ENCODE measurements at places on chromosomes 7 and 10.

DNA sequence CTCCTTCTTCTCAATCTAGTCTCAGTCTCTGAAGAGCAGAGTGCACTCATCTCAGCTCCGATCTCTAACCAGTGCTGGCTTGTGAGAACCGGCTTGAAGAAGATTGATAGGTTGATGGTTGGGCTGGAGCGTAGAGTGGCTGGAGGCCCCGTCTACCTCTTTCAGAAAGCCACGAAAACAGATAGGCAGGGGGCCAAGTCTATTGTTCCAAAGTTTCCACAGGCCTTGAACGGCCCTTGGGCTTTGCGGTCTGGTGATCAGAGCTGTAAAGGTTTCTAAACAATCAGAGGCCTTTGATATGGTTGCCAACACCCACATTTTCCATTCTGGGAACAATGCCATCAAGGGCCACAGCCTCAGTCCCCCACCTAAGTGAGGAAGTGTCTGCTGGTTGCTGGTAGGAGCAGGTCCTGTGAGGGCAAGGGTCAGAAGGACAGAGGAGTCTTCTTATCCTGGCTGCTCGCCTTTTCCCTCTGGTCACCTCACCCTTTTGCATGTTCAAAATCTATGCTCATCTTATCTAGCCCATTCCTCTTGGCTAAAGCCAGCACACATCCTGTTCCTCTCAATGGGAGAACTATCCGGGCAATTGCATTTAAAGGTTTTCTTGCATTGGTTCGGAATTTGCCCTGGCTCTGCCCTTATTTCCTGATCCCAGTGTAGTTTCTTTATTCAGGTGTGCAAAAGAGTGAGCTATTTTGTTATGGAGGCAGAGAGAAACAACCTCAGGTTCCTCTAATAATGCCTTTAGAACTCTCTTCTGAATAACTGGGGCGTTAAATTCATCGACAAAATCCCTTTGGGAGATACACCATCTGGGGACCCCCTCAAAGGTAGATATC is 70.3 kb upstream of the KMT2E start:
- DNase-seq = peak; percentile 57

DNA sequence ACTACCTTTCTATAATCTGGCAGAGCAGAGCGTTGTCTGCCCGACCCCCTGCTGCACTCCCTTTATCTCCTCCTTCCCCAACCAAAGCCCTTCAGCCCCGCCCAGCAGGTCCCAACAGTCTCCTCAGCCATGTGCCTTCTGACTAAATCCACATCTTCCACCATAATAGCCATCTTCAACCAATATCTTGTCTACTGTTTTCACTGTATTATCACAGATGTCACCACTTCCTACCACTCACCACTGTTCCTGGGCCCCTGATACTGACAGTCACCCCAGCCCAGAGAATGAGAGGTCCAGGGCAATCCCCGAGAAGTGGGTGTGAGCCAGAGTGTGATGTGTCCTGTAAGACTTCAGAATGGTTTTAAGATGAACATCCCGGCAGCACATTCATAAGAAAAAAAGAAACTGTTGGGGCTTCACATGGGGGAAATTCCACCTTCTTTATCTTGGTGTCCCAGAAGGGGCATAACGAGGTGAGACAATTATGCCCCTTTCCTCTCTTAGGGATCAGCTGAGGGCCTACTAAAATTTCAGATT is 25.3 kb downstream of the CCDC6 start:
- DNase-seq = peak; percentile 25

GRCh38 chr7:100627238-100627549 is 14.2 kb downstream of the TFR2 start:
- no peak for DNase-seq

GRCh38 chr7:157499121-157499834 is 162.5 kb downstream of the DNAJB6 start:
- DNase-seq = peak; percentile 1

DNA sequence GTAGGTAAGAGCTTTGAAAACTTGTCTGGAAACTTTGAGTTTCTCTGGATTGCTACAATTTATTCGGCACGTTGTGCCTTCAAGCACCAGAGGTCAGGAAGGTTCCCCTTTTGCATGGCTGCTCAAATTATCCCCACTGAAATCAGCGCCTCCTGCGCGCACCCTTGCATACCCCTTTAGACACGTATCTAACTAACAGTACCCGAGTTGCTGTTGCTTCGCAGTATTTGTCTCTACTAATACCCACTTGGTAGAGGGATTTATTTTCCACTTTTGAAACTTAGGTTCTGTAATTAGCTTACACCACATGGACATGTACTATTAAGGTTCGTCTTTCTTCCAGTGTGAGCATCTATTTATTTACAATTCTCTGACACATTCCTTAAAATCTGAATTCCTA is 1.6 kb downstream of the MEOX2 start:
- DNase-seq = no peak

- no peak for DNase-seq
These were observed 456.1 kb downstream of the PHTF2 start for GRCh38 chr7:78254726-78255055.

- DNase-seq = no peak
These were observed 15.8 kb downstream of the ATP6V1F start for GRCh38 chr7:128878226-128879105.

DNA sequence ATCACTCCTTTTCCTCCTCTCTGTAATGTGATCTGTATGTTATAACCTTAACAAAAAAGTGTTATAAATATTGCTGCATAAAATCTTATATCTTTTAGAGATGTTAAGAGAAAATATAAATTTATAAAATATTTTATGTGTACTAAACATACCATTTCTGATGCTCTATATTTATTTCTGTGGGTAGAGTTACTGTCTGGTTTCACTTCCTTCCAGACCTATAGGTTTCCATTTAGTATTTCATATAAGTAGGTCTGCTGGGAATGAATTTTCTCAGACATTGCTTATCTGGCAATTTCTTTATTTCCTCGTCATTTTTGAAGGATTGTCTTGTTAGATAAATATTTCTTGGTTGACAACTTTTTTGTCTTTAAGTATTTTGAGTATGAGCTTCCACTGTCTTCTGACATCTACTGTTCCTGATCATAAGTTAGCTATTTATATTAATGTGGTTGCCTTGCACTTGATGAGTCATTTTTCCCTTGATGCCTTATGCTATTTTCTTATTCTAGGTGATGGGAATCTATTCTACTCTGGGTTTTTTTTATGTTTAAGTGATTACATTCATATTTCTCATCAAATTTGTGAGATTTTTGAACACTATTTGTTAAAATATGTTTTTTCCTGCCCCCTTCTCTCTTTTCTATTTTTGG is 11.2 kb upstream of the THSD7A start:
- no peak for DNase-seq

GRCh38 chr7:31466036-31466435 is 47.9 kb upstream of the ITPRID1 start:
- no peak for DNase-seq

DNA sequence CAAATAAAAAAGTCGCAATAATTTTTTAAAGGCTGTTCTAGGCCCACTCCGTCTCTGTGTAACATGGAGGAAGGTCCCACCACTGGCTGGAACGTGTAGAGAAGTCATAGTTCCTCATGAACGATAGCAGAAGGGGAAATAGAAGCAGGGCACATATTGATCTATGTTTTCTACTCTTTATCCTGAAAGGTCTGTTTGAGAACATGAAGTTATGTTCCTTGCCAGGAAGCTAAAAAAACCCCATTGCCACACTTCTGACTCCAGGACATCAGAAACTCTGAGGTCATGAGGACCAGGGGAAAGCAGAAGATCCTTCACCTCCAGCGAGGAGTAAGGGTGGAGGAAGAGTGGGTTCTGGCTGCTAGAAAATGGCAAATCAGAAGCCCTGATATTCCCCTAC is 10.8 kb downstream of the ANKRD22 start:
- no peak for DNase-seq

GRCh38 chr10:6648894-6649720 is 69.0 kb upstream of the PRKCQ start:
- no peak for DNase-seq

GRCh38 chr10:42623929-42624328 is 14.4 kb downstream of the ZNF33B start:
- no peak for DNase-seq

- DNase-seq = no peak
These were observed 15.7 kb downstream of the HPS1 start for GRCh38 chr10:98431016-98431415.

- DNase-seq = no peak
These were observed 241.5 kb downstream of the CACNA2D1 start for GRCh38 chr7:82202107-82202506.

- DNase-seq = no peak
These were observed 78.5 kb downstream of the HGF start for GRCh38 chr7:81691199-81691821.

- DNase-seq = no peak
These were observed 61.8 kb upstream of the TRIL start for GRCh38 chr7:29019896-29020295.

- DNase-seq = no peak
These were observed 547.8 kb downstream of the SORCS3 start for GRCh38 chr10:105188737-105189462.

GRCh38 chr10:46273506-46274477 is 13.0 kb upstream of the ANTXRL start:
- DNase-seq = no peak

DNA sequence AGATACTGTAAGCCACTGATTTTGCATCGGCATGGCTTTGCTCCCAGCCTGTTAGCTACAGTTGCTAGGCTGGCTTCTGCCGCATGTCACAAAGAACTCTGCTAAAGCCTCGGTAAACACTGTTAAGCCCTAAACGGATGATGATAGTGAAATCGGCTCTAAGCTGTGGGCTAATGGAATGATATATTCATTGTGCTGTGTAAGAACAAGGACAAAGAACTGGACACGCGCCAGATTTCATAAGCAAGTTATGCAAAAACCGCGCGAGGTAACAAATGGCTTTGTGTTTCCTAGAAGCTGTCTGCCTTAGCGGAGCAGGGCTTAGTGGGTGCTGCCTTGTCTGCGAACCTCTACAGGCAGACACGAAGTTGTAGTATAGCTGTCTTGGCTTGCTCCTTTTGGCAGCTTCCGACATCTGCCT is 331.3 kb upstream of the COBL start:
- DNase-seq = no peak

DNA sequence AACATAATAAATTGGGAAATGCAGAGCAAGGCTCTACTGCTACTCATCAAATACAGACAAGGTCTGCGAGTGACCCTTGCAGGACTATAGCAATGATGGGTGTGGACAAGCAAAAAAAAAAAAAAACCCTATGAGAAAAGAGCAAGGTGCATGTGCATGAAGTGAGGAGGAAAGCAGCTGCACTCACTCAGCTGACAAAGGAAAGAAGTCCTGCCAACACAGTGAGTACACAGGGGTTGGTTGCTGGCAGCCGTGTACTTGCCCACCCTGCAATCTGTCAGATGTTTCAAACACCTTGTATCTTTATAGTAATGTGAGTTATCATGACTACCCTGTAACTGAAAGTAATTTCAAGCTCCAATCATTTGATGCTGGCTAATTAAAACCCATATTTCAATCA is 20.5 kb downstream of the CHCHD3 start:
- DNase-seq = no peak

DNA sequence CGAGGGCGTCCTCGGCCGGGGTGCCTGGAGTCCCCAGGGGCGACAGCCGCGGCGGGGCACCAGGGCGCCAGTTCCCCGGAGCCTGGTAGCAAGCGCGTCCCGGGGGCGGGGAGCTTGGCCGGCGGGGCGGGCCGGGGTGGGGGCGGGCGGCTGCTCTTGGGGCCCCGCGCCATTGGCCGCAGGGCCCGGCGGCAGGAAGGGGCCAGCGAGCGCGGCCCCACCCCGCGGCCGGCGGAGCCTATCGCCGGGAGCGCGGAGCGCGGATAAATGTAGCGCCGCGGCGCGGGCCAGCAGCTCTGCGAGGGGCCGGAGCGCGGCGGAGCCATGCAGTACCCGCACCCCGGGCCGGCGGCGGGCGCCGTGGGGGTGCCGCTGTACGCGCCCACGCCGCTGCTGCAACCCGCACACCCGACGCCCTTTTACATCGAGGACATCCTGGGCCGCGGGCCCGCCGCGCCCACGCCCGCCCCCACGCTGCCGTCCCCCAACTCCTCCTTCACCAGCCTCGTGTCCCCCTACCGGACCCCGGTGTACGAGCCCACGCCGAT is at the start of gene HHEX:
TSS of gene HHEX (plus strand) at position 293 of the 548 bp plus-strand sequence. CDS start at position 325, 32 bp downstream.
- no peak for DNase-seq

- no peak for DNase-seq
These were observed 41.5 kb upstream of the SLC39A12 start for GRCh38 chr10:17910125-17910789.

DNA sequence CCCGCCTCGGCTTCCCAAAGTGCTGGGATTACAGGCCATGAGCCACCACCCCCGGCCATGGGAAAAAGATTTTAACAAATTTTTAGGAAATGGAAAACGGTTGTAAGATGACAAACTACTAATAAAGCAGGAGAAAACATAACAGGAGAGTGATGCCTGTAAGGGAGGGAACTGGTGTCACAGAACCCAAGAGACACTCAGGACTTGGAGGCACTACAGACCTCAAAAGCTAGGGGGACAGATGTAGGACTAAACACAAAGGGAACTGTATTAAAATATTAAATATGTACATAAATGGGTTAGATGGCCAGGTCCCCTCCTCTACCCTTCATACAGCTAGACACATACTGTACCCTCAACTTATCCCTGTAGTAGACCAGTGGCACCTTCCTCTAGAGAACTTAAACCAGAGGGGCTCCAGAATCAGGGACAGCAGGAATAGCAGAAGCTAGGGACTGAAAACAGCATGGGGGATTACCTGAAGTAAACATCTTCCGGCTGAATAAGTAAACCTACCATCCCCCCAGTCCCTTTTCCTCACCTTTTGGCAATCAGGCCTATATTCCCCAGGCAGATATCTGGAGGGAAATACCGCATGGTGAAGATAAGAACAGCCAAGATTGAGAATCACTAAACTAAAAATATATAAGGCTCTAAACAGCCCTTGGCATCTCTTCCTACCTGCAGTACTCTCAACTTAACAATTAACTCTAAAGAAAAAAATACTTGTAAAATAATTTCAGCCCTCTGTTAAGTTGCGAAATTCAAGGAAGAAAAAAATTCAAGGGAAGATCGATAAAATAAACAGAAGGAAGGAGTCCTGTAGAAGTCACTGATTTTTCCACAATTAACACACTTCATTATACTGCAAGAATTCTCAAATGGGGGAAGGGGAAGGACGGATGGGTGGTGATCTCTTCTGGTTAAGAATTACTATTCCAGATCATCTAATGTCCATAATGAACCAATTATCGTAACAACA is 15.5 kb downstream of the TM9SF3 start:
- DNase-seq = no peak

- DNase-seq = no peak
These were observed 165.3 kb downstream of the TRIL start for GRCh38 chr7:28792858-28793257.

- DNase-seq = no peak
These were observed 1.9 kb downstream of the UBN2 start for GRCh38 chr7:139232904-139233303.

- no peak for DNase-seq
These were observed 71.8 kb downstream of the AFAP1L2 start for GRCh38 chr10:114332301-114333192.

DNA sequence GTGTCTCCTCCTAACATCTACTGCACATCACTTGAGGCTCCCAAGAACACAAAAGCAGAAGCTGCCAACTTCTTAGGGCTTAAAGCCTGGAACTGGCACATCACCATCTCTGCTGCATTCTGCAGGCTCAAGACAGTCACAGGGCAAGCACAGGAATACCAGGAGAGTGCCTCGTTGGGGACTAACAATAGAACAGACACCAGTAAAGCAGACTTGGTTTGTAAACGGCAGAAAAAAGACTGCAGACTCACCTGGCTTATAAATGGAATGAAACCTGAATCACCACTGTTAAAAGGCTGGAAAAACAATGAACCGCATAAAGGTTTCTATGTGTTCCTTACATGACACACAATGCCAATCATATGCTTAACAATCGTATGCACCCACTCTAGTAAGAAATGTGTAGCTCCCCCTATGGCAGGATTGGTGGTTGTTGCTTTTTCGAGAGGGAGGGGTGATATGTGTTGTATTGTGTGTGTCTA is 12.8 kb downstream of the RHEB start:
- DNase-seq = no peak
